Inflammatory macrophage treated with lipopolysaccharide for 4 hours (primary cell): ENCODE measurements at places on chromosomes 1 and 21.

- DNase-seq, result peak; percentile 9
Measured at GRCh38 chr1:52867087-52867863, 24.7 kb downstream of the ZYG11A start.

DNA sequence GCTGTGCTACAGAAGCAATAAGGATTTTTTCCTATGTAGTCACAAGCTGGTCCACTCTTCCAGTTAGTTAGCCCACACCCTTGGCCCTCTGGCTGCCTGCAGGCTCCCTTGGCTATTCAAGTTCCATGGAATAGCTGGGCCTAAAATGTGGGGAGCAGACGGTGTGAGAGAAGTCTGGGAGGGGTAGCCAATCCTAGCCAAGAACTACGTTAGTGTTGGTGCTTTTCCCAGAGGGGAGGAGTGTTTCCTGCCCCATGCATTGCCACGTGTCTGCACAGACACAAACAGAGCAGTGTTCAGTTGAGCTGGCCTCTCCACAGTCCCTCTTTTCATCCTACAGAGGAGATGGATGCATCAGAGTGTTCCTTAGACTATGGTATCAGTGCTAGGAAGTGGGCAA lies 59.0 kb upstream of the IPO9 start:
- no peak for DNase-seq

- DNase-seq, result peak; percentile 27
Measured at GRCh38 chr1:40844887-40845878, 17.0 kb downstream of the CITED4 start.

- no peak for DNase-seq
Measured at GRCh38 chr1:56430141-56430839, 149.1 kb downstream of the PLPP3 start.

DNA sequence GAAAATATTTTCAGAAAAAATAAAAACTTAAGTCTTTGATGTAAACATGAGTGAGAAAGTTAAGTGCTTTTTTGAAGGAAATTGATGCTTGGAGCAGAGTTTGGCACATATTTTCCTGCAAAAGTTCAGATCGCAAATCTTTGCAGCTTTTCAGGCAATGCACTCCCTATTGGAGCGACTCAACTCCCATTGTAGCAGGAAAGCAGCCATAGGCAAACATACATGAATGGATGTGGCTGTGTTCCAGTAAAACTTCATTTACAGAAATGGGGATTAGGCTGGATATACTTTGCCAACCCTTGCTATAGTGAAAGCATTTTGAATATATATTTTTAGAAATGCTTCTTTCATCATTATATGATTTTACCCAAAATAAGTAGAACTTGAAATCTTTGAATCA lies 8.1 kb downstream of the AGL start:
- no peak for DNase-seq

GRCh38 chr1:232613752-232614381 lies 16.1 kb downstream of the SIPA1L2 start:
- peak; percentile 48 for DNase-seq

- no peak for DNase-seq
Measured at GRCh38 chr1:76302711-76303339, 228.3 kb downstream of the ST6GALNAC3 start.

GRCh38 chr1:229227298-229227919 lies 43.5 kb upstream of the RAB4A start:
- DNase-seq, result peak; percentile 63

DNA sequence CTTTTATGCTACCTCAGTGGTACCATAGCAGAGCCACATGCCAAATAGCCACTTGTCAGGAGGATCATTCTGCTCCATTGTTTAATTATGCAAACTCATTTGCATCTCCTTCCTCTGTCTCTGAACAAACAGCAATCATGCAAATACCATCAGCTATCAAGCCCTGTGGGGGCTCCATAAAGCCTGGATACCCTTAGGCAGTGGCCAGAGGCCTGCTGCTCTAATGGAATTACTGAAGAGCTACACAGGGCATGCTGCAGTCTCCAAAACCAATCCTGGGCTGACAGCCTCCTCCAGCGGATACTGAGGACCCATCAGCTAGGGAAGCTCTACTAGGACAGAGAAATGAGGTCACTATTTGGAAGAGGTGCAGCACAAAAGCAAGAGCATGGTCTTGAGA lies 376.3 kb downstream of the KCNH1 start:
- DNase-seq, result no peak

DNA sequence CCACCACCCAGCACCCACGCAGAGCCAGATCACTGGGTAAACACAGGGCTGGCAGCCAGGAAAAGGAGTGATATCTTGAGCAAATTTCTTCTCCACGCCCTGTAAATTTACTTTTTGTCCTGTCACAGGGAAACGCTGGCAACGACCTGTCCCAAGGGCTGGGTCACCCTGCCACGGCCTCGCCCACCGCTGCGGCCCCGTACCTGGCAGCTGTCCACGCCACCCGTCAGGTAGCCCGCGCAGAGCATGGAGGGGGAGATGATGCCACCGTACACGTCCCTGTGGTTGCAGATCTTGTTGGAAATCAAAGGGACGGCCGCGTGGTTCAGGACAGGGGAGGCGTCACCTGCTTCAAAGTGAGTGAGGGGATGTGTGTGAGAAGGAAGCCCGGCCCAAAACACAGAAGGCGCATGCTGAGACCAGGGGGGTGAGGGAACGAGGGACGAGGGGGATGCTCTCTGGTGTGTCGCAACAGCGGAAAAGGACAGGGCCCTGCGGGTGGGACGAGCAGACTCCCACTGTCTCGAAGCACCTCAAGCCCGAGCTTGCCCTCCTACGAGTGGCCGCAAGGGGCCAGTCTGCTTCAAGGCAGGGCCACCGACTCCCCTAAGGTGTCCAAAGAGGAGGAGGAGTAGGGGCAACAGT lies 10.1 kb upstream of the TFF1 start:
- no peak for DNase-seq

DNA sequence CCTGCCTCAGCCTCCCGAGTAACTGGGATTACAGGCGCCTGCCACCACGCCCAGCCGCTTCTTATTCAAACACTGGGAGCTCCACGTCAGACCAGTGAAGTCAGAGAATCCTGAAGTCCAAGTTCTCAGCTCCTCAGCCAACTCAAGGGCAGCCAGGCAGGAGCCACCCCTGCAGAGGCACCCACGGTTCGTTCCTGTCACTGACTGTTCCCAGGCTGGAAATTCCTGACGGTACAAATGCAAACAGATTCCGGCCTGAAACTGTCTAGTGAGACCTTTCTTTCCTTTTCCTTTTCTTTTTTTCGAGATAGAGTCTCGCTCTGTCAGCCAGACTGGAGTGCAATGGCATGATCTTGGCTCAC lies 11.7 kb downstream of the SLC35E2B start:
- no peak for DNase-seq

DNA sequence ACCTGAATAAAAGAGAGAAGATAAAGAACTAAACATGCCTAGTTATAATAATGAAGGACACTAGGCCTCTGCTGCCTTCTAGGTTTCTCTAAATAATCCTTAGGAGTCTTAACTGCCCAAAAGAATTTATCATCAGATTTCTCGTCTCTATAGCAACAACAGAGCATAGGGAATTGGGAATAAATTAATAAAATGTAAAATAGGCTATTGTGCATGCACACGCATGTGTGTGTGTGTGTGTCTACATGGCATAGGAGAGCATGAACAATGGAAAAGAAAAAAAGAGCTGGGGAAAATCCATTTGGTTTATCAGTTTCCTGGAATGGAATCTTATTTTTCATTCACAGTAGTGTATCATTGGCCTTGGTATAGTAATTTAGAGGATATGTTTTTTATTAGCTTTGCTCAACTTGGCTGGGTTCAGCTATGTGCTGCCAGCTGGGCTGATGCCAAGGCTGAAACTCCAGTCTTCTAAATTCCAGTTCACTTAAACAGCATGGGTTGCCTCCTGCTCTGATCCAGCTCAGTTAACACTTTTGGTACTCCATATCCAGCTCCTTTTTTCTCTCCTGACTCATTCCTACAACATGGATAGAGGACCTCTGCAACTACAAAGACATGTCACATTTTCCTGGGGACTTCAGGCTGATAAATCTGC lies 80.6 kb upstream of the SLFNL1 start:
- no peak for DNase-seq

GRCh38 chr21:18666725-18667124 lies 263.1 kb upstream of the TMPRSS15 start:
- DNase-seq, result no peak

DNA sequence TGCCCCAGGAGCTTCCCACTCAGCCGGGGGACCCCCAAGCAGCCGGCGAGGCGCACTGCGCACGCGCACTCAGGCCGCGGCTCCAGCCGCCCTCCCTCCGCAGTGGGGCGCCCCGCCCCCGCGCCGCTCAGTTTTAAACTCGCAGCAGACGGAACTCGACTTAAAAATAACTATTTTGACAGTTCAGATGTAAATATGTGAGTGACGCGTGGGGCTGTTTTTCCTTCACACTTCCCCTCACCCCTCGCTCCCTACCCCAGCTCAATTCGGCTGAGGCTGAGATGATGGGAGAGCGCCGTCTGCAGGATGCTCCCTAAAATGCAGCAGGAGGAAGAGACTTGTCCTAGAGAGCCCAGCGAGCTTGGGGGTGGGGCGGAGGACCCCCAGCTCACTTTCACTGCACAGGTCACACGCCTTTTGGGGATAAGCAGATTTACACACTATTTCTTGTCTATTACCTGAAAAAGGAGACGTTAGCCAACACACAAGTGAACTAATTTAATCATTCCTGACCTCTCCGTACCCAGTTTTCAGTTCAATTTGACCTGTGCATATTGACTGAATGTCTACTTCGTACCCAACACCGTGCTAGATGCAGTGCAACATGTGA lies 8.9 kb upstream of the LEMD1 start:
- peak; percentile 28 for DNase-seq

GRCh38 chr21:41753006-41753898 lies 13.6 kb downstream of the RIPK4 start:
- no peak for DNase-seq

DNA sequence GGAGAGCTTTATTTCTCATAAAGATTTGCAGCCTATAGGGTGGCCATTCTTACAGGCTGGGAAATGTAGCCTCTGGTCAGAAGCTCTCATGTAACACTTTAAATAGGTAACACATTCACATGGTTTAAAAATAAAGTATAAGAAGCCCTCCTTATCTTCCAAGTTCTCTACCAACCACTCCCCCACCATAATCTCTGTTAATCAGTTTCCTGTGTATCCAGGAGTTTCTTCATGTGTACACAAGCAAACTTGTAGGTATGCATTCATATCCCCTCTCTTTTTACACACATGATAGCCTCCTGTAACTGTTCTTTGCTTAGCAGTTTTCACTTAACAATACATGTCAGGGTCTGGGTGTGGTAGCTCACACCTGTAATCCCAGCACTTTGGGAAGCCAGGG lies 4.9 kb upstream of the STMN1 start:
- no peak for DNase-seq

DNA sequence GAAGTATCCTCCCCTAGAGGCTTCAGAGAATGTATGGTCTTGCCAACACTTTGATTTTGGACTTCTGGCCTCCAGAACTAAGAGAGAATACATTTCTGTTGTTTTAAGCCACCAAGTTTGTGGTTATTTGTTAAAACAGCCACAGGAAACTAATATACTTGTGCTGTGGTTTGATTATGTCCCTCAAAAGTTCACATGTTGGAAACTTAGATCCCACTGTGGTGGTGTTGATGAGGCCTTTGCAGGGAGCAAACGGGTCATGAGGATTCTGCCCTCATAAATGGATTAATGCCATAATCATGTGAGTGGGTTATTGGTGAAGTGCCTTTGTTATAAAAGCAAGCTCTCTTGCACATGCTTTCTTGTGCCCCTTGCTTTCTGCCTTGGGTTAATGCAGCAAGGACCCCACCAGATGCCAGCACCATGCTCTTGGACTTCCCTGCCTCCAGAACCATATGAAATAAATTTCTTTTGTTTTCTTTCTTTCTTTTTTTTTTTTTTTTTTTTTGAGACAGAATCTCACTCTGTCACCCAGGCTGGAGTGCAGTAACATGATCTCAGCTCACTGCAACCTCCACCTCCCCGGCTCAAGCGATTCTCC lies 157.3 kb downstream of the CLIC6 start:
- DNase-seq, result no peak
